ENCODE measurements at places on chromosomes 16 and 17. TPM values are rescaled to one million over a fixed set of nuclear protein-coding genes. Genes with fewer than 3 reads are reported as not detected.

The BCL6B gene
- 42.6 TPM for total RNA-seq

The TP53TG3B gene
- total RNA-seq: not detected

DNA sequence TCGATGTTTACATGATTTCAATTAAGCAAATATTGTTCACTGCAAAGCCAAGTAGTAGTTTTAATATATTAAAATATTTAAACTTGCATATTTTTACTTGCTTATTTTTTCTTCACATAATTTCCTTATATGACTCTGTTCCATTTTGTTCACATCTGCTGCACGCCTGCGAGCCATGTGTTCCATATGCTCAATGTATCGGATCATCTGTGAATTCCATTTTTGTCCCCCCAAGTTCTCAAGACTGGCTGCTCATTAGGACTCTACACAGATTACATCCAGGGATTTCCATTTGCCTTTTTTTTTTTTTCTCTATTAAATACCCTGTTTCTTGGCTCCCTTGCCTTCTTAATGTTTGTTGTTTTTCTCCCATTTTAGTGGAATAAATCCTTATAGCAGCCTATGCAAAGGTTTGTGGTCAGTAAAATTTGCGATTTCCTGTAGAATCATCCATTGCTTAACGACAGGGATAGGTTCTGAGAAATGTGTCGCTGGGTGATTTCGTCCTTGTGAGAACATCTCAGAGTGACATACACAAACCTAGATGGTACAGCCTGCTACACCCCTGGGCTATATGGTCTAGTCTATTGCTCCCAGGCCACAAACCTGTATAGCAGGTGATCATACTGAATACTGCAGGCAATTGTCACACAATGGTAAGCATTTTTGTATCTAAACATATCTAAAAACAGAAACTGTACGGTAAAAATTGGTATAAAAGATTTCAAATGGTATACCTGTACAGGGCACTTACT lies 30.2 kb upstream of the TEKT3 start:
- no peaks in the 10 kb centered on the region for H3K27me3 ChIP-seq
- H3K4me3 ChIP-seq: no peak overlapping the region
- no peak for DNase-seq
- peaks cover 7% of the 10 kb centered on the region for H3K4me1 ChIP-seq

GRCh38 chr17:21190078-21190477 lies 23.9 kb downstream of the TMEM11 start:
- H3K27me3 ChIP-seq: no peaks in the 10 kb centered on the region
- peaks cover 20% of the 10 kb centered on the region for H3K36me3 ChIP-seq
- DNase-seq: no peak
- peaks cover 17% of the 10 kb centered on the region for H3K4me1 ChIP-seq

DNA sequence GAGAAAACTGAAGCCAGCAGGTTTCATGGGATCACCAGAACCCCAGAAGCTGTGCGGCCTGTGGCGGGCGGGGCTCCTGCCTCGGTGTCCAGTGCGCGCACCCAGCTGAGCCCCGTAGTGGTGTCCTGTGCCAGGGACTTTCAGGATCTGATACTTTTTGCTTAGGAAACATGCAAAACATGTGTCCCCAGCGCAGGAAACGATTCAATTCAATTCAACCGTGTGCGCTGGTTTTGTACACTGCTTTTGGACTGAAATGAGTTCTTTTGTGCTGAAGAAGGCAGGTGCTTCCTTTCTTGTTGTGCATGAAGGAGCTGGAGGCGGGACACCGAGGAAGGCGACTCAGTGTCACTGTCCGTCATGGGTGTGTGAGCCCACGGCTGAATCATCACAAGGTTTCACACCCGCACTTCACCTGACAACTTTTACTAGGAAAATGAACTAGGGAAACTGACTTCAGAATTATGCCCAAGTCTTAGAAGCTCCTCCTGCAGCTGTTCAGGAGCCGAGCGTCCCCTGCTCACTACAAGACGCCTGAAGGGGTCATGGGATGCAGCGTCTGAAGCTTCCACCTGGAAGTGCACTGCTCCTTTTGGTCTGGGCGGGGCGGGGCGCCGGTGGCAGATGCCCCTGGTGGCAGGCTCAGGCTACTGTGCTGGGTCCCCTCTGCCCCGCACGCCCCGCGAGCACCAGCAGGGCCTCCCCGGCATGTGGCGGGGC lies 31.4 kb upstream of the ZNF750 start:
- peaks cover 14% of the 10 kb centered on the region for H3K36me3 ChIP-seq
- H3K27me3 ChIP-seq: no peaks in the 10 kb centered on the region
- no peak overlapping the region for H3K4me3 ChIP-seq

GRCh38 chr17:10748531-10749181 lies 18.8 kb upstream of the TMEM220 start:
- no peaks in the 10 kb centered on the region for H3K27me3 ChIP-seq
- DNase-seq: no peak
- H3K4me3 ChIP-seq: no peak overlapping the region
- H3K36me3 ChIP-seq: no peaks in the 10 kb centered on the region

The CLDN6 gene
- not detected for total RNA-seq

DNA sequence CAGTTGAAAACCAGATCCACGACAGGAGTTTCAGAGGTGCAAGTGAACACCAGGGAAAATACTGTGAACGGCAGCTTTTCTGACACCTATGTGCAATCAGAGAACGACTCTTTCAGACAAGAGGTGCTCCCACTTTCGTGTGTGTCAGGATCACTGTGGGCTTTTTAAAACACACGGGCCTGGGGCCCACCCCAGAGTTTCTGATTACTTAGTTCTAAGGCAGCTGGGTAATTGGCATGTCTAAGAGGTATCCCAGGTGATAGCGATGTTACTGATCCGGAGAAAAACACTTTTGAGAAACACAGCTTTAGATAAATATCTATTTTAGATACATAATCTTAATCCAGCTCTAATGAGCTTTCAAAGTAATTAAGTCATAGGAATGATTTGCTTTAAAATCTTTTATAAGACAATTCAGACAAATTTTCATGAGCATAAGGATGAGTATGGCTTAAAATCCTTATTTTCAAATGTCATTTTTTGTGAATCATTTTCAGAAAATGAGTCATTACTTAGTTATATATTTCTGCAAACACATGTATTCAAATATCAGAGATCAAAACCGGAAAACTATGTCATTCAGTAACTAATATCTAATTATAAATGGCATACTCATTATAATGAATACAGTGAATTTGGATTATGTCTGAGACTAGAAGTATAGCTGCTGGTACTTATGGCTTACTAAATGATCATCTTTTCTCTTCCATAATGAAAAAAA lies 217.9 kb upstream of the PSMD7 start:
- no peak overlapping the region for H3K4me3 ChIP-seq
- no peak overlapping the region for H3K27ac ChIP-seq
- H3K4me1 ChIP-seq: no peaks in the 10 kb centered on the region
- no peak for DNase-seq

DNA sequence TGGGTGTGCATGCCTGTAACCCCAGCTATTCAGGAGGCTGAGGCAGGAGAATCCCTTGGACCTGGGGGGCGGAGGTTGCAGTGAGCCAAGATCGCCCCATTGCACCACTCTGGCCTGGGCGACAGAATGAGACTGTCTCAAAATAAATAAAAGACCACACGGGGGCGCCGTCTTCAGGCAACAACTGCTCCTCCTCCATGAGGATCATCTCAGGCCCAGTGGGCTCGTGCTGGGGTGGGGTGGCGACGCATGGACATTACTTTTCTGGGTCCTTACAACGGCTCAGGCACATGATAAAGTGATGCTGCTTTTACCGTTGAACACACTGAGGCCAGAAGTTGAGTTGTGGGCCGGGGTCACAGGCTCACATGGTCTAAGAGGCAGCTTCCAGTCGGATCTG lies 56.2 kb downstream of the PRMT7 start:
- peaks cover 8% of the 10 kb centered on the region for H3K4me1 ChIP-seq
- H3K27me3 ChIP-seq: no peaks in the 10 kb centered on the region
- H3K36me3 ChIP-seq: no peaks in the 10 kb centered on the region
- no peak overlapping the region for H3K4me3 ChIP-seq
- no peak overlapping the region for H3K27ac ChIP-seq

DNA sequence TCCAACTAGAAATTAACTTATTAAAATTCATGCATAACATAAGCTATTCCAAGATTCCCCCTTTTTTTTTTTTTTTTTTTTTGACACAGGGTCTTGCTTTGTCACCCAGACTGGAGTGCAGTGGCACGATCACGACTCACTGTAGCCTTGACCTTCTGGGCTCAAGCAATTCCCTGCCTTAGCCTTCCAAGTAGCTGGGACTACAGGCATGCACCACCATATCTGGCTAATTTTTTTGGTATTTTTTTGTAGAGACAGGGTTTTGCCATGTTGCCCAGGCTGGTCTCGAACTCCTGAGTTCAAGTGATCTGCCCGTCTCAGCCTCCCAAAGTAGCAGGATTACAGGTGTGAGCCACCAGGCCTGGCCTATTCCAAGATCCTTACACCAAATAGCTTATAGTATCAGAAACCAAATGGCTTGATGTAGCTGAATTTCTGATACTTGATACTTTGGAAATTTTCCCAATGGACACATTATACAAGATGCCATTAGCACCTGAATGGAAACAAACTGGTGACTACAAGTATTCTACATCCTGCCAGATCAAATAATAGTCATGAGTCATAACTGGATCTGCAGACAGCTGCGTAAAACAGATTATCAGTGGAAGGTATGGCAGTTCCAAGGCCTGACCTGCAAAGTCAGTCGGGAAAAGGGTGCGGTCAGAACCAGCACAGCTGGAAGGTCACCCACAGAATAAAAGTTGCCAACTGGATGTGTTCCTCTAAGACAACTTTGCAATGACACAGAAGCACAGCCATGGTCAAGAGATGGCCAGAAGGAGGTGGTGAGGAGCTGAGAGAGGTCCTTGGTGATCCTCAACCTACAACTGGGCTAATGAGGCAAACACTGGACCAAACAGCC lies 14.5 kb downstream of the TUBG1 start:
- H3K27ac ChIP-seq: no peak overlapping the region
- no peak for DNase-seq
- H3K36me3 ChIP-seq: no peaks in the 10 kb centered on the region
- no peaks in the 10 kb centered on the region for H3K27me3 ChIP-seq
- H3K4me1 ChIP-seq: peaks cover 2% of the 10 kb centered on the region

DNA sequence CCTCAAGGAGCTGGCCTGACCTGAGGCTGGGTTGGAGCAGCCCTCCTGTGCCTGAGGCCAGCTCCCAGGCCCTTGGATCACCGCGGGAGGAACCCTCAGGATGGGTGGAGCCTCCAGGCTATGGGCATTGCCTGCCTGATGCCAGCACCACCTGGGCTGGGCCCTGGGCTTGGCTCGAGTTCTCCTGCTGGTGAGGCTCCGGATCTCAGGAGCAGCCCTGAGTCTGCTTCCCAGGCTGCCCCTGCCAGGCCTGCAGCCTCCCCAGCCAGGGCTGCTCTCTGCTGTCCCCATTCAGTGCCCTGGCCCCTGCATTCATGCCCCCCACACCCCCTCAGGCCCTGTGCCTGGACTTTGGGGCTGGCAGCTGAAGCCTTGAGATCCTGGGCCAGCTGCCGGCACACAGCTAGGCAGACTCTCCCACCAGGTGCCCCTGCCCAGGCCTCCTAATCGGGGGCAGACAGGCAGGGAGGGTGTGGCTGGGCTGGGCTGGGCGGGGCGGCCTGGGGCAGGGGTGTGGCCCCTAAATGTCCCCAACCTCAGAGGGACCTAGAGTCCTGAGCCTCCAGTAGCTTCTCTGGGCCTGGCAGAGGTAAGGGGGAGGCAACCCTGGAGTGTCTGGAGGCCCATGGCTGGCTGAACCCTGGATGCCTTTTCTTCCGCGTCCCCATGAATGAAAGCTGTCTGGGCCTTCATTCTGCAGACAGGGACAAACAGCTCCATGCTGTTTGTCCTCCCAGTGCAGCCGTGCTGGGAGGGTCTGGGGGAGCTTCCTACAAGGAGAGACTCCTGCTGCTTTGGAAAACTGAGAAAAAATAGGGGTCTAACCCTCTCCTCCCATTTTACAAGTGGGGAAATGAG lies 1.1 kb upstream of the PIGQ start:
- H3K36me3 ChIP-seq: no peaks in the 10 kb centered on the region
- no peaks in the 10 kb centered on the region for H3K27me3 ChIP-seq
- DNase-seq: no peak
- H3K4me1 ChIP-seq: peaks cover 37% of the 10 kb centered on the region

- no peak for DNase-seq
- no peaks in the 10 kb centered on the region for H3K36me3 ChIP-seq
- no peak overlapping the region for H3K27ac ChIP-seq
- H3K4me1 ChIP-seq: no peaks in the 10 kb centered on the region
- no peaks in the 10 kb centered on the region for H3K27me3 ChIP-seq
Measured at GRCh38 chr16:53666786-53667415, 36.8 kb downstream of the RPGRIP1L start.

GRCh38 chr16:65608455-65608854 lies 486.6 kb upstream of the CDH11 start:
- no peak for DNase-seq
- no peaks in the 10 kb centered on the region for H3K36me3 ChIP-seq
- H3K4me3 ChIP-seq: no peak overlapping the region
- no peaks in the 10 kb centered on the region for H3K27me3 ChIP-seq

- peaks cover 45% of the 10 kb centered on the region for H3K36me3 ChIP-seq
- H3K4me3 ChIP-seq: no peak overlapping the region
- no peak overlapping the region for H3K27ac ChIP-seq
- no peak for DNase-seq
Measured at GRCh38 chr16:83958137-83958845, 5.3 kb downstream of the OSGIN1 start.

The CTRB2 gene
- total RNA-seq: 0.78 TPM

The ZPBP2 gene
- not detected for total RNA-seq

DNA sequence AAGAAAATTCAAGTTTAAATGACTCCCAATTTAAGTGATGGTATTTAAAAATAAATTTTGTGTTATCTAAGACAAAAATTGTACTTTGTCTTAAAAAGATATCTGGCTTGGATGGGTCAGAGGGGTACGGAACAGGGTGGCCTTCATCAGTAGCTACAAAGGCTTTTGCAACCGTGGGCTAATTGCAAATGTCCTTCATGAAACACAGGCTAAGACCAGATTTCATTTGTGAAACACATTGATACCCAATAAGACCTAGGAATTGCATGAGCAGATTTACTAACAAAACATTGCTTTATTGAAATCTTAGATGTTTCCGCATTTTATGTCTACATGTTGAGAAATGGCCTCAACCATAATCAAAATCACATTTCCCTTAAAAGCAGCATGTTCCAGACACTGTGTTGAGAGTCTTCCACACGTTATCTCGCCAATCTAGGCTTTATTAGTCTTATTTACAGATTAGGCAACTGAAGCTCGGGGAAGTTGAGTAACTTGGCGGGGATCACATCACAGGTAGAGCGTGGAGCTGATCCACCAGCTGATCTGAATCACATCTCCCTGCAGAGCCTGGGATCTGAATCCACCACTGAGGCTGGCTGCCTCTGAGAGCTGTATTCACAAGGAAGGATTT lies 21.8 kb downstream of the FBXO39 start:
- no peaks in the 10 kb centered on the region for H3K27me3 ChIP-seq
- H3K4me3 ChIP-seq: no peak overlapping the region
- no peak overlapping the region for H3K27ac ChIP-seq
- no peak for DNase-seq

The CD300LB gene
- 1.3 TPM for total RNA-seq

All from upper lobe of right lung (tissue), 1 donor.